ENCODE measurements at places on chromosomes 2 and 18.

GRCh38 chr2:211982162-211982561 is 556.4 kb downstream of the ERBB4 start:
- DNase-seq: no peak

GRCh38 chr2:64101141-64101591 is 43.1 kb downstream of the PELI1 start:
- DNase-seq: no peak

- no peak for DNase-seq
Measured at GRCh38 chr2:151246152-151246551, 15.5 kb downstream of the RBM43 start.

DNA sequence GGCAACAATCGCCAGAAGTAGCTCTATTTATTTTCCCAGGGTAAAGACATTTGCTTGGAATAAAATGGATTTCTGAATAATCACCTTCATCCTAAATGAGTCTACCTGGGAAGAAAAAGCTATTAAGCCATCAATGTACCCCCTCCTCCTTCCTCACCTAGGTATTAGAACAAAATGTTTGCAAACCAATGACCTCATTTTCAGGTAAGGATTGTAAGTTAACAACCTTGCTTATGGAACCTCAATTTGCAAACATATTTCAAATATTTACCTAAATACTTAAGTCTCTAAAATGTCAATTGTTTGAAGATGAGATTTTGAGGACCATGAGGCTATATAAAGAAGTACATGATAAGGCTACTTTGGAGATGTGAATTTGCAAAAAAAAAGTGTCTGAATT is 43.9 kb downstream of the CAVIN2 start:
- DNase-seq: no peak

DNA sequence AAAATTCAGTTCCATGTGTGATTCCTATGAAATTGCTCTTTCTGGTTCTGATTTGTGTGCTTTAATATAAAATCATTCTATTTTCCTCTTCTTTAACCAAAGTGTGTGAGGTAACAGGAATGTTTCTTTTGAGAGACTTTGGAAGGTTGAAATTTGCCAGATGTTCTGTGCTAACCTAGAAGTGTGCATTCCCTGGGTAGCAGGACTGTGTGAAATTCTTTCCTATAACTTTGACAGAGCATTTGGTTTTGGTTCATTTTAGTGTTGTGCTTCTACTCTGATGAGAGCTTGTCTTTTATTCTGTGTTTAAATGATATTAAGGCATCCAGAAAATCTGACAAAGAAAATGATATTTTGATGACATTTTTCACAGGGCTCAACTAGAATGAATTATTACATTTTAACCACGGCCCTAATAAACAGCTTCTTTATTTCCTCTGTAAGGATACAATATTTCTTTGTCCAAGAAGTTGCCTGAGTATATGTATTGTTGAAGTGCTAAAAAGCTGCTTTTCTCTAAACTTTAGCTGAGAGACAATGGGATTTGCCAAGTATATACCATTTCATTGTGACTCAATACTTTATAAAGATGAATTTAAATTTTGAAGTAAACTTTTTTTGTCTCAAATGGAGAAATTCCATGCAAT is 34.7 kb upstream of the DLX1 start:
- DNase-seq: no peak

DNA sequence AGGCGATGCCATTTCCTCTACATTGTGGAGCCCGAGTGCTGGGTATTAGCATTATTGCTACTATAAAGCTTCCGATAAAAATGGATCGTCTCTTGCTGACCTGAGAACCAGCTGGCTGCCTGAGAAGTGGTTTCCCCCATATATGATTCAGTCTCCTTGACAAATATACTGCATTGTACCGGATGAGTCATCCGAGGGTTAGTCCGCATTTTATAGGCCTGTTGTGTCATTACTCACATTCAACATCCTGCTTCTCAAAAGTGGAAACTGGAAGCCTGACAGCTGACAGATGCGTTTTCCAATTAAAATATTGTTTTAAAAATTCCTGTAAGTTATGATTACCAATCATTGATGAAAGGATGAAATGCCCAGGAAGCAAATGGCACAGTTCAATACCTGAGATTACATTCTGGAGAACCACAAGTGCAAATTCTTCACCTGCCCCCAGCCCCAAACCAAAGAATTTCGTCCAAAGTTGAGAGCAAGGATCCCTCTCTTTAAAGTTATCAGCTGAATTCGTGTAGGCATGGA is 65.7 kb downstream of the SPRED2 start:
- DNase-seq: peak; percentile 98

DNA sequence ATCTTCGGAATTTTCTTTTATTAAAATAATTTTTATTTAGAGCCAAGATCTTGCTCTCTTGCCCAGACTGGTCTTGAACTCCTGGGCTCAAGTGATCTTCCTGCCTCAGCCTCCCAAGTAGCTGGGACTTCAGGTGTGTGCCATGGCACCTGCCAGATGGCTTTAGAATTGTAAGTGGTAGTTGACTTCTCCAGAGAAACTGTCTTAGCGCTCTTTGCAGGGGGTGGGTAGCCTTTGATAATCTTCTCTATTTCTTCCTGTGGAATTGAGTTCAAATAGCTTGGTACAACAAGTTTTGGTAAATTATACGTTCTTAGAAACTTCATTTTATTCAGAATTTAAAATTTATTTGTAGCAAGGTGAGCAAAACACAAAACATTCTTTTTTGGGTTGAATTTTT is 113.3 kb downstream of the LDLRAD4 start:
- DNase-seq: no peak

GRCh38 chr2:37569986-37570679 is 101.3 kb downstream of the CDC42EP3 start:
- DNase-seq: peak; percentile 58

- no peak for DNase-seq
Measured at GRCh38 chr18:3014503-3015203, 1.7 kb upstream of the LPIN2 start.

DNA sequence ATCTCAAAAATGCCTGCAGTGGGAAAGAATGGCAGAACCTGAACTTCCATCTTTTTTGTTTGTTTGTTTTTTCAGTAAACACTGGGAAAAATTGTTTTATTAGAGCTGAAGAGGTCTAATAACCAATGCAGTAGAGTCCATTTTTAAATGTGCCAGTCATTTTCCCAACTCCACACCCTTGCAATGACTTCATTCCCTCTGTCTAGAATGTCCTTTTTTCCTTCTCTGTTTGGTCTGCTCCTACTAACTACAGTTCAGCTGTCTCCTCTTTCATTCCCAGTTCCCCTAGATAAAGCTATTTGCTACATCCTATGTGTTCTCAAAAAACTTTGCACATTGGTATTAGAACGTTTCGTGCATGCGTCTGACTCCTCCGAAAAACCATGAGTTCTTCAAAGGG is 9.3 kb upstream of the RAPH1 start:
- DNase-seq: no peak

- no peak for DNase-seq
Measured at GRCh38 chr2:112096098-112096497, 41.0 kb downstream of the TMEM87B start.

- DNase-seq: no peak
Measured at GRCh38 chr18:3671176-3671575, 221.2 kb downstream of the TGIF1 start.

DNA sequence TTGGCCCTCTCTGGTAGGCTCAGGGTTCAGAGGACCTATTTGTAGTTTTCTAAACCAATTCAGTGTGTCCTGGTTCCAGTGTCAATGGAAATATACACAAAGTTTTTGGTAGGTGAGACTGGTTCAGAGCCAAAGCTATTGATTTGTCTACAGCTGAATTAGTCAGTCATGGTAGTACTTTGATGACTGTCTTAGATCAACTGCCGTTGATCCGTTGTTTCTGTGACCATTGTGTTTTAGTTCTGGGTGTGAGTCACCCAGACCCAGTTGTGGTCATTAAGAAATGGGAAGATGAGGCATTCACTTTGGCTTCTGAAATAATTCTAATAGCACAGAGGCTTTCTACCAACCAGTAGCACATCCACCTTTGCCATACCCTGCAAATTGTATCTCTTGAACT is 16.0 kb upstream of the RPE start:
- DNase-seq: peak; percentile 47

- DNase-seq: no peak
Measured at GRCh38 chr18:46856973-46857372, 60.3 kb downstream of the PIAS2 start.

GRCh38 chr2:67706082-67706481 is 308.9 kb downstream of the ETAA1 start:
- no peak for DNase-seq

- DNase-seq: no peak
Measured at GRCh38 chr18:35620765-35621164, 39.2 kb downstream of the GALNT1 start.

DNA sequence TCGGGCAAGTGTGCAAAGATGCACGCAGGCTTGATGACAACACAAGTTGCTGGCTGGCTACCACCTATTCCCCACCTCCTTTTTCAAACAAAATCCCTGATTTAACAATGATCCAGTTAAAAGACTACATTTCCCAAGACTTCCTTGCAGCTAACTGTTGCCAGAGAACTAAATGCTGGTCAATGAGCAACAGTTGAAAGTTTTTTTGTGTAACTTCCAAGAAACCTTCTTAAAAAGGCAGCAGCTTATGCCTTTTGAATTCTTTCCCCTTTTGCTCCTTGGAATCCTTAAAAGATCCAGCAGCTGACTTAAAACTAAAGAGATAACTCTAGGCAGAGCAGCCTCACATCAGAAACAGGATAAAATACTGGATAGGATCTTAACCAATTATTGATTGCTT is 38.5 kb downstream of the NPHP1 start:
- no peak for DNase-seq

DNA sequence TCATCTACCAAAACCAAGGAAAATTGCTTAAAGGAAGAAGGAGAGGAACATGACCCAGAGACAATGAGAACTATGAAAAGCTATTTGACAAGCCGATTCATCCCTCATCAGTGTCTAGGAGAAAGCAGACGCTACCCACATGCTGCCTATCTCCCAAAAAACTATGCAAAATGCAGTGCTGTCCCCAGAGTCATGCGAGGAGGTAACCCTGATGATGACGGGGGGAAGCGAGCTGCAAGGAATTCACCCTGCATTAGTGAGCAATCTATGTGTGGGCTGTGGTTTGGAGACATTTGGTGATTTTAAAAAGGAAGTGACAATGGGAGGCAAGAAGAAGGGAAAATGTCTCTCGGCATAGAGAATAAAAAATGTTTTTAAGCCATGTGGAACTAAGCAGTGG is 472.7 kb downstream of the CMPK2 start:
- no peak for DNase-seq

GRCh38 chr18:52391810-52392559 is 52.0 kb downstream of the DCC start:
- no peak for DNase-seq

DNA sequence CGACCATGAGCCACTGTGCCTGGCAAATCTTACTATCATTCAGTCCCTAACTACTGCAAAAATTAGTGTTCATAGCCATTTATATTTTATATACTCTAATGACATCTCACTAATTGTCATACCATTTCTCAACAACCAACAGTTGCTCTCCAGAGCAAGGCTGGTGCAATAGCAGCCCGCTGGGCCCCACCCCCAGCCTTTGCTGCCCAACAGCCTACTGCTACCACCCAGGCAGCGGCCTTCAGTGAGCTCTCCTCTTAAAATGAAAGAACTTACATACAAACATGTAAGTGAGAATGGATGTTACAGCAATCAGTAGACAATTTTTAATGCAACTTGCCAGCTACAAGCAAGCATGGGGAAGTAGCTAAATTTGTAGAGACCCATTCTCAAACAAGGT is 90.5 kb downstream of the HNRNPLL start:
- no peak for DNase-seq

DNA sequence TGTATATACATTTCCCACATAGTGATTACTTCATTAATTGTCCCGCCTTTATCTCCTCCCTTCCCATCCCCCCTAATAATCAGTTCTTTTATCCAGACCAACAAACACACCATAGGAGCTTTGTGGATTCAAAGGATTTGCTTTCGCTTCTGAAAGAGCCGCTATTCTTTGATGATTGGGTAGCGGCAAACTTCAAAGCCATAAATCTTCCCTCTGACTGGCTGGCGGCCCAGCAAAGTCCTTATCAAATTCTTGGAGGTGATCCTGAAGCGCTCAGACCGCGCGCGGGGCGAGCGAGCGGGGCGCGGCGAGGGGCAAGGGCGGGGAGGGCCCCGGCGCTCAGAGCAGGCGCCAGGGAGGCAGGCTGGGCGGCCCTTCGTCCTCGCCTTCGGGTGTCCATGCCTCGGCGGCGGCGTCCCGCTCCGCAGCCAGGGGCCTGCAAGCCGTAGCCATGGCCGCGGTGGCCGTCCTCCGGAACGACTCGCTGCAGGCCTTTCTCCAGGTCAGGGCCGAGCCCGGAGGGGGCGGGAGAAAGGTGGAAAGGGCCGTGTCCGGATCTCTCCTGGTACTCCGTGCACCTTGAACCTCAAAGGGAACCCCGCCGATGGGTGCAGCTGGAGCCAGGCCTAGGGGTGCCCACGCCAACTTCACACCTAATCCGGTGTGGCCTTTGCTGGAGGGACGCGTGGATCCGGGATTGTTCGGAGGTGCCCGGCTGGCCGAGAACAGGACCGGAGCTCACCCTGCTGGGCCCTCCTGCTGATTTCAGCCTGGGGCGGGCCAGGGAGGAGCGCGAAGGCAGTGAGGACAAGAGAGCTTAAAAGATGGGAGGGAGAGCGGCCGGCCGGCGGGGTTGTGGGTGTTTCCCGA is at the start of gene SP5:
Gene SP5 (plus strand): TSS at position 276 of the 870 bp plus-strand sequence. CDS start 176 bp downstream, at position 452.
- peak; percentile 20 for DNase-seq

DNA sequence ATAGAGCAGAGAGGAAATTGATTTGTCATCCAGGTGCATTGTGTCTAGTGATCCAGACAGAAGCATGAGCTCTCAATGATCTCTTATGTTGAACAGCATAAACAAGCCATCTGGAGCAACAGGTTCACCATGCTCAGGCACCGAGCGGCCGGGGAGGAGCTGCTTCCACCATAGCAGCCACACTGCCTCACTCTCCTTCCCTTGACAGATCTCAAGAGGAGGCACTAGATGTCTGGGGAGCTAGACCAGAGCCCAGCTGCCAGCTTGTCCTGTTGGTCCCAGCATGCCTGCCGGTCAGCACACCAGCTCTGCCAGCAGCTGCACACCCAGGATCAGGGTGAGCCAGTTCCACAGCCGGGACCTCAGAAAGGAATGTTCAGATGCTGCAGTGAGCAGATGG is 17.5 kb upstream of the LONRF2 start:
- no peak for DNase-seq

DNA sequence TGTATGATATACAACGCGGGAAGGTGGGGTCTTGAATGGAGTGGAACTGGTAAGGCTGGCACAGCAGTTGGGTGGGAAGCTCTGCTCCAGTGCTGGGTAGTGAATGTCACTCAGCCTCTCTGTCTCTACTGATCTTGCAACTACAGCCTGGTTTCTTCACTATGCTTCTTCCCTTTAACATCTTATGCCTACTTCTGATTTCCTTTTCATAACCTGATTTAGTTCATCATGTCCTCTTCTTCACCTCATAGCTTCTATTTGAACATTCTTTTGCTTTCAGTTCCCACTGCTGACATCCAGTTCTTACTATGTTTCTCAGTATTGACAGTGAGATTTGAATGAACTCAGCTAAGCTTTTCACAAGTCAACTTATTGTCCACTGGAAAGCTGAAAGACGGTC is 286.2 kb downstream of the ARL6IP6 start:
- DNase-seq: no peak

GRCh38 chr2:172279813-172280212 is 147.6 kb upstream of the ITGA6 start:
- peak; percentile 55 for DNase-seq

All from bronchial epithelial cell (primary cell).